DMS79 treated with DMSO at 0.1 percent for 48 hours (cell line): ENCODE measurements at places on chromosomes 1 and 21.

GRCh38 chr1:17658837-17659236 lies 96.3 kb upstream of the ACTL8 start:
- DNase-seq: no peak

GRCh38 chr1:21216835-21217811 lies 40.4 kb upstream of the EIF4G3 start:
- DNase-seq: no peak

GRCh38 chr1:160810486-160810885 lies 14.5 kb downstream of the LY9 start:
- DNase-seq: no peak

DNA sequence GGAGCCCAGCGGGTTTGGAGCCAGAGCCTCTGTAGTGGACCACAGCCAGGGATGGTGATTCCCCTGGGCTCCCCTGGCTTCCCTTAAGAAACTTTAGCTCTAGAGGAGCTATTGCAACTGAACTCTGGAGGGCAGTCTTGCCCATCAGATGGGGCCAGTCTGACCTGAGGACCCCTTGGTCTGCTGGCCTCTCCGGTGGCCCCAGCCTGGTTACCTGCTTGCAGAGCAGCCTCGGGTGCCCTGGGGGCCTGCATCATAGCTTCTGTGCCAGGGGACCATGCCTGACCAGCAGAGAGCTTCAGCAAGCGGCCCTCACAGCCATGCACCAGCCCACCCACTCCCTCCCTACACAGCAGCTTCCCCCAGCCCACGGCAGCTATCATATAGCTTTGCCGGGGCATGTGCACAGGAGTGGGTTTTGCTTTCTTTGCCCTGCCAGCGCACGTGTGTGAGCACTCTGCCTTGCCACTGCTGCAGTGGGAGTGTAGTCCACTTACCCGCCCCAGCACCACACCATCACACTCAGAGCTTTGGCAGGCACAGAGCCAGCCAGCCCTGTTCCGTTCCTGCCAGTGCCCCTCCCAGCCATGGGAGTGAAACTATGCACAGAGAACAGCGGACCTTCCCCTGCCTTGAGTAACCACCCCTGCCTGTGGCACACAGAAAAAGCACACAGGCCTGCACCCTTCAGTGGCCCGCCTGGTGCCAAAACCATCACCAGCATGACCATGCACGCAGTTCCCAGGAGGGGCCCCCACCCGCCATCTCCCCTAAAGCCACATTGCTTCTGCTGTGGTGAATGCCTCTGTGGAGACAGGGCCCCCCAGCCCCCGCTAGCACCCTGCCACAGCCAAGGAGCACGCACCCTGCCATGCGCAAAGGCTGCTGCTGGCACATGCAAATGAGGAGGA lies 442.9 kb upstream of the NEGR1 start:
- DNase-seq: no peak

GRCh38 chr1:92087542-92087941 lies 7.4 kb downstream of the BTBD8 start:
- DNase-seq: no peak
